ENCODE measurements at places on chromosomes 5 and 9.

GRCh38 chr9:98254228-98255060 lies 1.0 kb downstream of the TBC1D2 start:
- no peak for DNase-seq

- DNase-seq: no peak
Observed at GRCh38 chr9:84970432-84970831, 300.9 kb downstream of the NTRK2 start.

GRCh38 chr9:96161819-96162218 lies 140.2 kb downstream of the HSD17B3 start:
- DNase-seq: no peak

GRCh38 chr5:173395933-173396308 lies 67.7 kb upstream of the STC2 start:
- no peak for DNase-seq

- no peak for DNase-seq
Observed at GRCh38 chr5:119400245-119400644, 44.4 kb downstream of the TNFAIP8 start.

- DNase-seq: no peak
Observed at GRCh38 chr9:134591082-134591571, 50.5 kb upstream of the COL5A1 start.

DNA sequence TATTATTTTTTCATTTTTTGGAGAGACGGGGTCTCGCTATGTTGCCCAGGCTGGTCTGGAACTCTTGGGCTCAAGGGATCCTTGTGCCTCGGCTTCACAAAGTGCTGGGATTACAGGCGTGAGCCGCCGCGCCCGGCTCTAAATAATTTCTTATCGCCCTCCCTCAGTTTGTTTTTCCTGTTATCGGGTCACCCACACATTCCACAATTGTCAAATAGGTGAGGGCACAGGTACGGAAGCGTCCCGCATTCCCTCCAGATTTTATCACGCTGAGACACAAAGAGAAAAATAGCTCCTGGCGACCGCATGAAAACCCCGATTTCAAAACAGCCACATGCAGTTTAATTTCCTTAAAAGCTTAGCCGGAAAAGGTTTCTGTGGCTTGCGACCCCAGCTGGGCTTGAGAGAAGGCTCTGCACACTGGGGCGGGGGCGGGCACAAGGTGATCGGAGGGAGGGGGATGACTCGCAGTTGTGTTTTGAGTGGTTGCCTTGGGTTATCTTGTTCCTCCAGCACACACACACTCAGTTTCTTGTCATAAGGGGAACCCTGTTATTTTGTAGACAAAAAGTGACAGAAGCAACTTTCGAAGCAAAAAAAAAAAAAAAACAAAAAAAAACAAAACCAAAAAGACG lies 717 bp upstream of the IQGAP2 start:
- no peak for DNase-seq

DNA sequence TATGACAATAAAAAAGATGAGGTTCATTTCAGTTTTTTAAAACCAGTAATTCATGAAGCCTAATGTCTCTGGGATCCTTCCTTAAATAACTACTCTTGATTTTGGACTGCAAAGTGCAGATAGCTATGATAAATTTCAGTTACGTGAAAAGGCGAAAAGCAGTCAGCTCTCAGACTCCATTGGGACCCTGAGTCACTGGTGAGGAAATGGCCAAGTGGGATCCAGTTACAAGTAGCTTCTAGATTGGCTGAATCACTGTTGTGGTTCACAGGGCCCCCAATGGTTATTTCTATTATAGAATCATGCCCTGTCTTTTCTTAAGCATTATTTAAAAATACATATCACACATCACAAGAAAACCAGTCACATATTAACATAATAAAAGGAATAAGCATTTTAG lies 31.1 kb upstream of the PPP3R2 start:
- no peak for DNase-seq

DNA sequence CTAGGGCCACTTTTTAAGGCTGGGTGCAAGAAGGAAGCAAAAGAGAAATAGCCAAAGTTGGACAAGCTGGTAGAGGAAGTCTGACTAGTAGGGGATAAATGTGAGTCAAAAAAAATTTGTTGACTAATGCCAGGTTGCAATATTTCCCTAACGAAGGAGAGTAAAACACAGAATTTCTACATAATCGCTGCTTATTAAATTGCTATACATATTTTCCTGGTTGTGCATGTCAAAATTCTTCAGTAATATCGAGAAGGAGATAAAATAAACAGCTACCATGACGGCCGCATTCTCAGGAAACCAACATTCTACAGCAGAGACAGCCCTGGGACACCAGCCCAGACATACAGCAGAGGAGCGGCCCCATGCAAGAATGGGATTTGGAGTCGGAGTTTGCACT lies 148.3 kb downstream of the ESM1 start:
- no peak for DNase-seq

- no peak for DNase-seq
Observed at GRCh38 chr5:54616031-54616430, 98.5 kb downstream of the SNX18 start.
